ENCODE measurements at places on chromosomes 5 and 9. TPM values are rescaled to one million over a fixed set of nuclear protein-coding genes. Genes with fewer than 3 reads are reported as not detected.

Gene PAM
- 227 TPM for total RNA-seq

Gene SPINK6
- not detected for total RNA-seq

Gene NEUROG1
- not detected for total RNA-seq

Gene FOXD4L5
- not detected for total RNA-seq

Gene OR1Q1
- total RNA-seq = not detected

Gene KCNN2
- 0.33 TPM for total RNA-seq

Gene FAM221B
- not detected for total RNA-seq

DNA sequence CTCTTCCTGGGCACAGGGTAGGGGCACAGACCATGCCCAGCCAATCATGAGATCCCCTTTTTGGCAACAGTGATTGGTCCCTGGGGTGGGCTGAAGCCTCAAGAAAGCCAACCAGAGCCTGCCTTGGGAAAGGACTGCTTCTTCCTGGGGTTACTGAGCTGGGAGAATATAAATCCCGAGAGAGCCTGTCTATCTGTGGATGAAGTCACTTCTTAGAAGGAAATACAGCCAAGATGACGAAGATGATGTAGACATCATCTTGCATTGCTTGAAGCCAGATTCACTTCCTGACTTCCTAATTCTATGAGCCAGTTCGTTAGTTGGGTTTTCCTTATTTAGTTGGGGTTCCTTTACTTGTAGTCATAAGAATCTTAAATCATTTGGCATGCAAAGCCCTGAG lies 50.1 kb upstream of the PWWP2A start:
- DNase-seq = no peak

- no peak for DNase-seq
Observed at GRCh38 chr5:181173420-181174342, 26.3 kb downstream of the OR2V2 start.

DNA sequence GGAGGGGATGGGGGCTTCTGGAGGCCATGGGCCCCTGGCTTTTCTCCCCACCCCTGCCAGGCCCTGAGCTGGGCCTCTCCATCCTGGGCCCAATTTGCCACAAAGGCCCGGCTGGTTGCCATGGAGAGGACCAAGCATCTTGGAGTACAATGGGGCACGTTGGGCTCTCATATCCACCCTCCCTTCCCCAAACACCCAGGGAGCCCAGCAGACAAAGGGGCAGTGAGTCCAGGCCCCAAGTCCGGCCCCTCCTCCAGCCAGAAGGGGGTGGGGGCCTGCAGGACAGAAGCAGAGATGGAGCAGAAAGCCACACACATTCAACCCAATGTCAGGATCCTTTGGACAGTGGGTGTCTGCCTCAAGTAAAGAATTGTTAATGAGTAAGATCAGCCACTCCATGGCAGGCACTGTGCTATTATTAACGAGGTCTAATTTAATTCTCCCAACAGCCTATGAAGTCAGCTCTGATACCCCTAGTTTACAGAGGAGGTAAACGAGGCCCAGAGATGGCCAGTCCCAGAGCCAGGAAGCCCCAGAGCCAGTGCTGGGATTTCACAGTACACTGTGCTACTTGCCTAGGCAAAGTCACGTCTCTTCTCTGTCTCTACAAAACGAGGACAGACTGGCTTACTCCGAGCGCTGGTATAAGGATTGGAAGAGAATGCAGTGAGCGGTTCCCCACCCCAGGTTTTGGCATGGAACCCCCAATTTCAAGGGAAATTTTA lies 2.3 kb downstream of the CRB2 start:
- DNase-seq = no peak

DNA sequence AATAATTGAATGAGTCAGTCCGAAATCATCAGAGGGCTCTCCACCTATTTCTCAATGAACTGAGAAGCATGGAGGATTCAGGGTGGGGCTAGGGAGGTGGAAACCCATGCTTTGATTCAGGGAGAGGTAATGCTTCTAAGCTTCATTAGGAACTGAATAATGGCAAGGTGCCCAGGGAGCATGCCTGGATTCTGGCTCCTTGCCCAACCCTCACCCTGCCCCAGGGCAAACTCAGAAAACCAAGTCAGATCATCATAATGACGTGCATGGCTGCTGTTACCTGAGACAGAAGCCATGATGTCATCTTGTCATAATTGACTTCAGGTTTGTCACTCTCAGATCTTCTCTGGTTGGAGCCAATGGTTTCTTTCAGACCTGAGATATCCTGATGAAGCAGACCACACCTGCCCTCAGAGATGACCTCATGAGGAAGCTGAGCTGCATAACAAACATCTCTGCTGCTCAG lies 199.6 kb downstream of the SYK start:
- peak; percentile 87 for DNase-seq

DNA sequence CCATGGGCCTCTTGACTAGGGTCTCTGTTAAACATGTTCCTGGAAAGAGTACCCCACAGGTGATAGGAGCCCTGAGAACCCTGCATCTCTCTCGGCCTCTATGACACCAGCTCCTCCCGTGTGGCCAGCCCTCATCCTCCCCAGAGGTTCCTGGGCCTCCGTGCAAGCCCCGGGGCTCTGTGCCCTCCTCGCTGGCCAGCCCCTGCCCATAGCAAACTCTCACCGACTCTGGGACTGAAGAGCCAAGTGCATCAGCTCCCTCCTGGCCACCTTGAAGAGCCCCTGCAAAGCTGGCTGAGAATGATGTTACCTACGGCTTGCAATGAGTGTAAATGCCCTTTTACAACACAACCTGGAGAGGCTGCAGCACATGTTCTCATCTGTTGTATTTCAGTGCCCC lies 224.4 kb downstream of the ROR2 start:
- no peak for DNase-seq

GRCh38 chr5:60340965-60341471 lies 358.9 kb downstream of the DEPDC1B start:
- DNase-seq = no peak

- DNase-seq = peak; percentile 40
Observed at GRCh38 chr5:127229185-127229889, 61.3 kb upstream of the MEGF10 start.

DNA sequence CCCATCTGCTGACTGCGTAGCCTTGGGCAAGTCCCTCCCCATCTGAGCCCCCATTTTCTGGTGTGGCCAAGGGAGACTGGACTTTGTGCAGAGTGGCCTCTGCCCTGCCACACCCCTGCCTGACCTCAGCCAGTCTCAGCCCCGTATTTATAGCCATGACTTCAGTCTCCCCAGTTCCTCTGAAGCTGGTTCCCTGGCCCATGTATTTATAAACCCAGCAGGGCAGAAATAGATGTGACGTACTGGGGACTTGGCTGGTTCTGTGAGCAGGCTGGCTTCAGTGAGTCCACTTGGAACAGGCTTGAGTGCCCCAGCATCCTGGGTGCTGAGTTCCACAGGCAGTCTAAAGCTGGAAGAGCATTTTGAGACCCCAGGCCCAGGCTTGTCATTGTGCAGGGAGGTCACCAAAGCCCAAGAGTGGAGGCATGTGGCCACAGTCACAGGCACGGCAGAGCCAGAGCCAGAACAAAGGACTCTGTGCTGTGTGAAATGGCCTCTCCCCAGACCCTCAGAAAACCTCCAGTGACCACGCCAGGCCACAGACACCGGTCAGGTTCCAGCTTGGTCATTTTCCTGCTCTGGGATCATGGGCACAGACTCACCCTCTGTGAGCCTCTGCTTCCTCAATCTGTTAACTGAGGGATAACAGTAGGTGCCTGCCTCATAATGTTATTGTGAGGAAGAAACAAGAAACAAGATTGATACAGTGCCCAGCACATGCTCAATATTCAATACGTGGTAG lies 30.4 kb upstream of the SYNPO start:
- DNase-seq = no peak

GRCh38 chr9:126615245-126615790 lies 1.6 kb downstream of the LMX1B start:
- peak; percentile 72 for DNase-seq

- no peak for DNase-seq
Observed at GRCh38 chr5:31023105-31023504, 170.4 kb upstream of the CDH6 start.

DNA sequence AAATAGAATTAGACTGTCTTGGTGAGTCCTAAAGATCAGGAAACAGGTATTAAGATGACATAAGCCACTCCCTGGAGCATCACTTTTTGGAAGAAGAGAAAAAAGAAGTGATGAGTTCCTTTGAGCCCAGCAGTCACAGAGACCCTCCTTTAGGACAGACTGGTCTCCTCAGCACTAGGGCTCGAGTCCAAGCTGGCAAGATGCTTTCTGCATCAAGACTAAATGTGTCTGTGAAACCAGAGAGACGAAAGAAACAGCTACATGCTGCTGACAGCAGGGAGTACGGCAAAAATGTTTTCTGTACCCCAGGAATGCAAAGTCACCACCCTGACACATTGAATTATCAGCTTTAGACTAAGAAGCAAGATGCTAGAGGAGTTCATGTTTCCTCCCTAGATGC lies 184.5 kb downstream of the CRB2 start:
- no peak for DNase-seq

Measured in breast epithelium (tissue), 4 donors.